ENCODE measurements at places on chromosomes 7 and 10. TPM values are rescaled to one million over a fixed set of nuclear protein-coding genes. Genes with fewer than 3 reads are reported as not detected.

GRCh38 chr7:3243680-3244079 is 57.4 kb upstream of the SDK1 start:
- H3K4me1 ChIP-seq: peaks cover 14% of the 10 kb centered on the region
- no peak overlapping the region for H3K27ac ChIP-seq
- H3K4me3 ChIP-seq: no peak overlapping the region
- H3K27me3 ChIP-seq: no peaks in the 10 kb centered on the region
- no peak for DNase-seq

Gene GRM3
- not detected for total RNA-seq

- H3K4me1 ChIP-seq: no peaks in the 10 kb centered on the region
- H3K27me3 ChIP-seq: no peaks in the 10 kb centered on the region
- H3K27ac ChIP-seq: no peak overlapping the region
- H3K36me3 ChIP-seq: no peaks in the 10 kb centered on the region
Observed at GRCh38 chr10:93417921-93418320, 64.2 kb downstream of the MYOF start.

DNA sequence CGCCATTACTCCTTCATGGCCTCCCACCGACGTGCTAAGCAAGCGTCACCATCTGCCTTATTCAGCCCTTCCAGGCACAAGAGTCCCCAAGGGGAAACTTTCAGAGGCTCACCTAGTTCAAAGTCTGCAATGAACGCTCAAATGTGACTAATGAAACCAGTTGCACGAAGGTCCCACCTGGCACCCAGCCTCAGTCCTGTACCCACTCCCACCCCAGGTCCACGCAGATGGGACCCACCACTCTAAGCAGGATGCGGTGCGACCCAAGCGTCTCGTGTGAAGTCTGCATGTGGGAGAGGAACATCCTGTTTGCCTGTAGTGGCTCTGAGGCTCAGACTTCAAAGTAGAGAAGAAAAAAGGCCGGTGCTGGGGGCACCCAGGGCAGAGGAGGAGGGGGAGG is 40.3 kb downstream of the RGS10 start:
- no peak for DNase-seq
- peaks cover 8% of the 10 kb centered on the region for H3K36me3 ChIP-seq
- no peaks in the 10 kb centered on the region for H3K27me3 ChIP-seq
- no peak overlapping the region for H3K27ac ChIP-seq

DNA sequence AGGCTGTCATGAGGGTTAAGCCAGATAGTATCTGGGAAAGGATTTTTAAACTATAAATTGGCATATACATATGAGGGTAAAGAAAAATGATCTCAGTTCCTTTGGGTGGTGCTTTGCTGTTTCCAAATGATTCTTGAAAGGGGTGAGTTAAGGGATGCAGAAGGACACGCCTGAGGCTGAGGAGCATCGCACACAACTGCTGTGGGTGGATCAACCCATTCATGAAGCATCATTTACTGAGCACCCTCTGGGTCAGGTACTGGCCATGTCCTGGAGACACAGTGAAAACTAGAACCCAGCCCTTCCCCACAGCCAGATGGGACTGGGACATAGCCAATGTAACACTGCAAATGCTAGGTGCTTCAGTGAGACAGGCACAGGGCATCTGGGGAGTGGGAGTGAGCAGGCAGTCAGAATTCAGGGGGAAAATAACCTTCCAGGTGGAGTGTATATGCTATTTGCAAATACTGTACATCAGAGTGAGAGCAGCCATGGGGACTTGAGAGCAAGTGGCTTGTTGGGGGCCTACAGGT is 112.1 kb downstream of the WDFY4 start:
- no peak overlapping the region for H3K27ac ChIP-seq
- no peaks in the 10 kb centered on the region for H3K27me3 ChIP-seq
- no peak for DNase-seq

Gene ZP3
- total RNA-seq: 1.8 TPM

DNA sequence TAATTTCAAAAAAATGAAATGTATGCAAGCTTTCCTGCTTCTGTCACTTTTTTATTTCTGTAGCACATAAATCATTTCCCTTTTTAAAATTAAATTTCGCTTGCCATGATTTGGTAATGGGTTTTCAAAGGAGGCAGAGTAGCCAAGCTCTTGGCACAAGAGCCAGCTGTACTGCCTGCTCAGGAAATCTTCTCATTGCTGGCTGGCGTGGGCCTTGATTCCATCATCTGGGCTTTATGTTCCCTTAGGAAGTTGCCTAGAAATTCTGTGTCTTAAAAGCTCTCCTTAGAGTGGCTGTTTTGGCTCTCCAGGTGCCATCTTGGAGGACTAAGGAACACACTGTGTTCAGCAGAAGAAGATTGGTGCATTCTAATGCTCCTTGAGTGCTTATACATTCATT is 107.4 kb downstream of the ARID5B start:
- peaks cover 29% of the 10 kb centered on the region for H3K4me1 ChIP-seq
- no peaks in the 10 kb centered on the region for H3K27me3 ChIP-seq
- H3K36me3 ChIP-seq: no peaks in the 10 kb centered on the region
- no peak overlapping the region for H3K4me3 ChIP-seq
- DNase-seq: no peak

- peaks cover 5% of the 10 kb centered on the region for H3K4me1 ChIP-seq
- H3K36me3 ChIP-seq: no peaks in the 10 kb centered on the region
- H3K27me3 ChIP-seq: no peaks in the 10 kb centered on the region
- H3K27ac ChIP-seq: no peak overlapping the region
- no peak overlapping the region for H3K4me3 ChIP-seq
Observed at GRCh38 chr10:47340608-47341170, 7.5 kb upstream of the RBP3 start.

DNA sequence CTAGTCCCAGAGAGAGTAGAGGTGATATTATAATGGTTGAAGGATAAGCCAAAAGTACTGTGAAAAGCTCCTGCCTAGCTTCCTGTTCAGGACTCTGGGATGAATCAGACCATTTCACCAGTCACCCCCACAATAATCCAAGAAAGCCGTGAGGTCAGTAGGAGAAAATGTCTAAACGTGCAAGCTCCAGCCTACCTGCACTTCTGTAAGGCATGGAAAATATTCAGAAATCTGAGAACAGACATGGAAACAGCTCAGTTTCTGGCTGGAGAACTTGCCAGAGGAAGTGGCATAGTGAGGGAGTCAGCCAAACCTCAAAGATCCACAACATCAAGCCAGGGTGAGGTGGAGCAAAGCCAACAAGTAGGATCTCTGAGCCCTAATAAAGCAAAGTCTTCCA is 58.2 kb downstream of the ELAPOR2 start:
- H3K27ac ChIP-seq: no peak overlapping the region
- peaks cover 7% of the 10 kb centered on the region for H3K4me1 ChIP-seq
- no peaks in the 10 kb centered on the region for H3K27me3 ChIP-seq
- H3K4me3 ChIP-seq: no peak overlapping the region
